Head of caudate nucleus (tissue), 42 donors: ENCODE measurements at places on chromosomes 1 and 21.

GRCh38 chr1:208526613-208527125 lies 282.5 kb upstream of the PLXNA2 start:
- DNase-seq, result no peak

DNA sequence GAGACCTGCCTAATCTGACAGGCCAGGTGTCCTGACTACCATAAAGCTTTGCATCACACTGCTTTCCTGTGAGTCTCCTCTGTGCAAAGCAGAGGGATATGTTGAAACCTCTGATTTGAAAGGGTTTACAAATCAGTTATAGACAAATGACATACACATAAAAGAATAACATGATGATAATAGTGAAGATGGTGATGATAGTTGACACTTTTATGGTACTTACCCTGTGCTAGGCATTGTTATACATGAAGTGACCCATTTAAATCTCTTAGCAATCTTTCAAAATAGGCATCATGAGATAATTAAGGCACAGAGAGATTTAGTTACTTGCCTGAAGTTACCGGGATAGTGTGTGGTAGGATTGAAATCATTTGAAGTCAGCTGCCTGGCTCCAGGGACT lies 34.1 kb upstream of the PKN2 start:
- DNase-seq, result no peak

GRCh38 chr1:44314452-44314851 lies 40.6 kb downstream of the ERI3 start:
- no peak for DNase-seq

DNA sequence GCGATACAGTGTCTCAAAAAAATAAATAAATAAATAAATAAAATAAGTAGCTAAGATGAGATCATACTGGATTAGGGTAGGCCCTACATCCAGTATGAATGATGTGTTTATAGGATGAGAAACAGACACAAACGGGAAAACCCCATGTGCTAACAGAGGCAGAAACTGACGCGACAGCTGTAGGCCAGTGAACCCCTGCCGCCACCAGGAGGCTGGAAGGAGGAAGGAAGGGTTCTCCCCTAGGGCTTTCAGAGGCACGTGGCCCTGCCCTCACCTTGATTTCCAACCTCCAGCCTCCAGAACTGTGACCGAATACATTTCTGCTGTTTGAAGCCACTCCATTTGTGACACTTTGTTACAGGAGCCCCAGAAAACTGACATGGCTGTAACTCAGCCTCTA lies 38.5 kb downstream of the CHD5 start:
- DNase-seq, result no peak

DNA sequence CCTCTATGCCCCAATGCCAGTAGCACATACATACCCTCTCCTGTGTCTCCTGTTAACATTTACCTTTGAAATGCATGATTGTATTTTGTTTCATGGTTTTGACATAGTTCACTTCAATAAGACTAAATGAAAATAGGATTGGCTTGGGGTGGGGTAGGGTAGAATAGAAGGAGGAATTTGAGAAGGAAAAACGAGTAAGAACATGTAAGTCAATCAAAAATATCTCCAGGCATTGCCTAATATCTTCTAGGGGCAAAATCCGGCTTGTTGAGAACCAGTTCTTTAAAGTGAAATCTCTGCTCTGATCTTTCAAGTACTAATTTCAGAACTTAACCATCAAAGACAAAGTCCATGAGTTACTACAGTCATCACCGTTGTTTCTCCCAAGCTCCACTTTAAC lies 31.8 kb upstream of the RGS2 start:
- no peak for DNase-seq

GRCh38 chr1:71068325-71069240 lies 12.3 kb downstream of the ZRANB2 start:
- DNase-seq, result no peak

DNA sequence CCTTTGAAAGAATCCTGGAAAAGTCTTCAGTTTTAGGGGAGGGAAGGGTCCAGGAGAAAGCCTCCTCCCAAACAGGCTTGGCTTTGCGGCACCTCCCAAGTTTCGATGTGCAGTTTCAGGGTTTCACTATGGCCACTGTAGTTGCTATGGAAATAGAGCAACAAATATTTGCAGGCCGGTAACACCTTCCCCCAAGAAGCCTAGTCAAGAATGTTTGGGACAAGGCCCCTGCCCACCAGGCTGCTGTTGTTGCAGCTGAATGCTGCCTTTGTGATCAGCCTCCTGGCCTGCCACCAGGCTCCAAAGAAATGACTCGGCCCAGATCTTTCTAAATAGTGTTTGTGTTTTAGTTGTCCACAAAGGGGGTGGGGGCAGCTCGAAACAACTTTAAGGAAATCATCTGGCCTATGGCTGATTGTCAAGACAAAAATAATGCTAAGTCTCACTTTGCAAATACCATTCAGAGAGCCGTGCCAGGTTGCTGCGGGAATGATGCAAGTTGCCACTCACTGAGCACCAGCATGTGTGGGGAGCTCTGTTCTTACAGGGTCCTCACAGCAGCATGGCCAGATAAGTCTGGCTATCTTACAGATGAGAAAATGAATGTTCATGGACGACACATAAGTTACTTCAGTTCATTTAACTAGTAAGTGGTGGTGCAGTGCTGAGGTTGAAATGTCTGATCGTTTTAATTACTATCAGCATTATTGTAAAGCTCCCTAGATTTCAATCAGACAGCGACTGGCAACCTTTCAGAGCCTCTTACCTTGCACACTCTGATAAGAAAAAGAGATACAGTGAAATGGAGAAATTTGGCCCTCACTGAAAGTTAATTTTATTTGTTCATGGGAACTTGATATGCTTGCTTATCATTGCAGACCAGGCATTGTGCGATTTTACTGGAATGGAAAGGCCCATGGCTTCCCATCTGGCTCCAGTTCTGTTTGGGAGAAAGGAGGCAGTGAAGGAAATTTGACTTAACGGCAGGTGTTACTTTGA lies 91.2 kb upstream of the JUN start:
- peak; percentile 70 for DNase-seq

- DNase-seq, result no peak
Measured at GRCh38 chr1:156245451-156246232, 2.2 kb downstream of the PAQR6 start.

DNA sequence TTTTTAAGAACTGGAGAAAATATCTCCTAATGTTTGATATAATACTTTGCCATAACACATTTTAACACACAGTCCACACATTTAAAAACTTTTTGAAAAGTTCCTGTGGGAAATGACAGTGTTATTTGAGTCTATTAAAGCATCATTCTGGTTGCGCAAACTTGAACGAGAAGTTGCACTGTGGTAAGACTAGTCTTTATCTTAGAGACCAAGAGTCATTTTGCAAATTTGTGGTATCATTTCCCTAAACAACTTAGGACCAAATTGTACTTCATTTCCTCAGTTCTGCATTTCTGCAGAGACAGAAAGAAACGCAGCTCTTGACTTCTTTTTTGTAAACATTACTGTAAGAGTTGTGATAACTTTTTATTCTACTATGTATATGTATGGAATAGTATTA lies at the start of gene RGS18:
TSS of gene RGS18 (plus strand) at position 282 of the 400 bp plus-strand sequence. CDS start 176 bp downstream, outside the sequence.
- DNase-seq, result no peak

- no peak for DNase-seq
Measured at GRCh38 chr1:91752324-91752723, 133.6 kb downstream of the TGFBR3 start.

DNA sequence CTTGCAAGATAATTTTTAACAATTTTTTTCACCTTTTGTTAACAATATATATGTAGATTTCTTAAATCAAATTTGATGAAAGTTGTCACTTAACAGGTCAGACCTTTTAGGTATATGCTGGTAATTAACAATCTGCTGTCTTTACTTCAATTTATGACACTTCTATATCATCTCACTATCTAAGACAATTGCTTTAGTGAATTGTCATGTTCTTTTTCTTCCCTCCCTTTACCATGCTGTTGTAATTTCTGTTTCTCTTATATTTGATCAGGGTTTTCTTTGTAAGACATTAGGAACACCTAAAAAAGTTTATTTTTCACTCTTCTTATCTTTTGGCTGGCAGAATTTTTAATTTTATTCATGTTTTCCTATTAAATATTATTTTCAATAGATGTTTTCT lies 2.0 kb downstream of the IFI16 start:
- DNase-seq, result no peak
